ENCODE measurements at places on chromosomes 1 and 21. TPM values are rescaled to one million over a fixed set of nuclear protein-coding genes. Genes with fewer than 3 reads are reported as not detected.
A peak's percentile ranks its signal among the peaks of the same experiment; 100 is the strongest.

DNA sequence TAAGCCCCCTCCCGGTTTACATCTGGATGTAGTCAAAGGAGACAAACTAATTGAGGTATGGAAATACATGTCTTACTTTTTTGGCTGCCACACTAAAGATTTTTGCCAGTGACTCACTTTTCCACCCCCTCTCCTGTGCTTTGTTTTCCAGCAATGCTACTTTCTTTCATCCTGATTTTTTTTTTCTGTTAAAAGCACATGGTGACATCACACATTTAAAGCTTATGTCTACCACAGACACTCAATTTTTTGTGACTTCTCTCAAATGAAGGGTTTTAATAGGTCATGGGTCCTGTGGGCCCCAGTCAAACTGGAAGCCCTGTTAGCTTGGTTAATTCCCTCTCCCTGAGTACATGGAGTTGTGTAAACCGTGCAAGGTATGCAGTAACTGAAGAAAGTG, 2.2 kb downstream of the PPP1R8 start:
- no peak for DNase-seq

GRCh38 chr1:179794669-179795068, 51.6 kb downstream of the FAM163A start:
- no peak for DNase-seq

DNA sequence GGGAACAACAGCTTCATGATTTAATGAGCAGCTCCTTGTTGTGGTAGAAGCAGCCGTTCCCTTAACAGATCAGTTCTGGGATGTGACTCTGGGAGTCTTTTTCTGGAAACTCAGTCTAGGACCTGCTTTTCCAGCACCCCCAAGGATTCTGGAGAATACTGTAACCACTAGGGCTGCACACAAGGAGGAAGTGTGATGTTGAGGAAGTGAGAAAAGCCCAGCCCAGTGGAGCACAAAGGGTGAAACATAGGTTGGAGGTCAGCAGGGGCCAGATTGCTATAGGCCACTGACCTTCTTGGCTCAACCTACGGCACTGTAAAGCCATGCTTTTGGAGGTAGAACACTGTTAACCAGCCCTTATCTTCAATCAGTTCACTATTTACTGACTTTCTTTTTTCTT, 10.1 kb upstream of the PLA2G5 start:
- DNase-seq = no peak

Gene FCRL4
- polyA plus RNA-seq = not detected

DNA sequence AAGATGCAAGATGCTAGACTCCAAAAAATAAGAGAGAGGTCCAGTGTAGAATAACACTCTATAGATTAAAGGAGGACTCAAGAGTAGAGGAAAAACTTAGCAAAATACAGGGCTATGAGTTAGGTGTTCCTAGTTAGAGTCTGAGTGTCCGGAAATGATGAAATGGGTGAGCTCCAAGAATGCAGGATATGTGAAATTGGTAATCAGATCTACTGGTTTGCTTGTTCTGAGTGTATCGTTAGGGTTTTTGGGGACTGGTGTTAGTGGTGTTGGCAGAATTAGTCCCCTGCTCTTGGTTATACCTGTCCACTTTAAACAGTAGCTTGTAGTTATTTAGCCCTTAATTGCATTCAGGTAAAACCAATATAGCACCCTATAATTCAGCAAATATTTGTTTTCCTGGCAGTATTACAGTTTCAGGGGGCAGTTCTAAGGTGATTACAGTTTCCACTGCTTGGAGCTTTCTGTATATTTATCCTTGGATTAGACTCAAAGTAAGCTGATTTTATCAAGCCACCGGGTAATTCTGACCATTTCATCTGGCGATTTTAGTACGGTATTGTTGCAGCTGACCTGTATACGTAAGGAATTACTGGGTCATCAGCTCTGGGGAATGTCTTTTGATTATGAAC, 332.7 kb downstream of the CHRM3 start:
- DNase-seq = no peak

Gene TLR5
- polyA plus RNA-seq = 4.8 TPM

Gene ICOSLG
- 0.72 TPM for polyA plus RNA-seq

- DNase-seq = no peak
Measured at GRCh38 chr1:29912425-29912824, 676.1 kb downstream of the PTPRU start.

Gene UMODL1
- polyA plus RNA-seq = 0.02 TPM

DNA sequence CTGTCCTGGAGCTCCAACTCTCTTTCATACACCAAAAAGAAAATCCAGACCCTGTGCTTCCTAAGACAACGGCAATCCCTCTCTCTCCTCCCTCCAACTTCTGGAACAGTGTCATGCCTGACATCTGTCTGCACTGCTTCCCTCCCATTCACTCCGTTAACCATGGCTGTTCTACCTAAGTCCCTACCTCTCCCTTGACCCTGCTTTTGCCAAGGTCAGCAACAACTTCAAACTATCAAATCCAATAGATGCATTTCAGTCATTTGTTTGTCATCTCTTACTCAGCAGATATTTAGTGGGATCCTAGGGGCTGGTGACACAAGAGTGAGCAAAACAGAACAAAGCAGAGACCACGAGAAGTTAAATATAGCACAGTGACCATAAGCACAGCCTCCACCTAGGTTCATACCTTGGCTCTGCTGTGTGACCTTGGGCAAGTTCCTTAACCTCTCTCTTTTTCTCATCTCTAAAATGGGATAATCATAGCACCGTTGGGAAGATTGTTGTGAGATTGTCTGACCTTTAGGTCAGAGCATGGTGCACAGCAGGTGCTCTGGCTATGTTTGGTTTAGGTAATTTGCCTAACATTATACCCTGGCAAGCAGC, 88.9 kb downstream of the TMEM53 start:
- DNase-seq = no peak

Gene LY9
- not detected for polyA plus RNA-seq

Gene GBP5
- polyA plus RNA-seq = 0.16 TPM

DNA sequence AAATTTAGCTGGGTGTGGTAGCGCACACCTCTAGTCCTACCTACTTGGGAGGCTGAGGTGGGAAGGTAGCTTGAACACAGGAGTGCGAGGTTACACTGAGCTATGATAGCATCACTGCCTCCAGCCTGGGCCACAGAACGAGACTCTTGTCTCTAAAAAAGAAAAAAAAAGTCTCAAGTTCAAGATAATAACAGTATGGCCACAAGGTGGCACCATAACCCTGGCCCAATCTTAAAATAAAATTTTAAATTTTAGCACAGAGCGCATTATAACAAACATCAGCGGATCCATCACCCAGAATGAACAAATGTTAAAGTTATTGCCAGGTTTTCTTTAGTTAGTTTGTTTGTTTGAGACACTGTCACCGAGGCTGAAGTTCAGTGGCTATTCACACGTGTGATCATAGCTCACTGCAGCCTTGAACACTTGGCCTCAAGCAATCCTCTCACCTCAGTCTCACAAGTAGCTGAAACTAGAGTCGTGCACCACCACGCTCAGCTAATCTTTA, 2.9 kb upstream of the HTR6 start:
- DNase-seq = no peak

- DNase-seq = no peak
Measured at GRCh38 chr1:85933961-85934360, 222.6 kb downstream of the COL24A1 start.

DNA sequence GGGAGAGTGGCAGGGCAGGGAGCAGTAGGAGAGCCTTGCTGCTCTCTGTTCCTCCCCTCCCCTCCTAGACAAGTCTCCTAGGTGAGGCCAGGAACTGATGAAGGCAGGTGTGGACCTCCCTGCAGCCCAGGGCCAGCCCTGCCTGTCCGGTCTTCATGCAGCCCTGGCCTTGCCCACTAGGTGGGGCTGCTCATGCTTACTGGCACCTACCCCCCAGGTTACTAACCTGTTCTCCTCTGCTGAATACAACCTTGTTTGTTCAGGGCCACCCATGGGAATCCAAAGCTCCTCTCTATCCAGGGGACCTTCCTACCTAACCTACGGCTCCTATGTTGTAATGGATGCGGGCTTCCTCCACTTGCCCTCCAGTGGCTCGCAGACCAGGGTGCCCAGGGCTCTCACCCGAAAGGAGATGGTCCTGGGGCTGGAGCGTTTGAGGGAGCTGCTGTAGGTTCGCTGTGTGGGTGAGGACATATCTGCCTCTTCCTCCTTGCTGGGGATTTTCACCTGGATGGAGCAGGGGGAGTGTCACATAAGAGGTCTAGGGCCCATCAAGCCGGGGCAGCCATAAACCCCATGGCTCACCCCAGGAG, 7.9 kb upstream of the TNNT2 start:
- DNase-seq = peak; percentile 85

DNA sequence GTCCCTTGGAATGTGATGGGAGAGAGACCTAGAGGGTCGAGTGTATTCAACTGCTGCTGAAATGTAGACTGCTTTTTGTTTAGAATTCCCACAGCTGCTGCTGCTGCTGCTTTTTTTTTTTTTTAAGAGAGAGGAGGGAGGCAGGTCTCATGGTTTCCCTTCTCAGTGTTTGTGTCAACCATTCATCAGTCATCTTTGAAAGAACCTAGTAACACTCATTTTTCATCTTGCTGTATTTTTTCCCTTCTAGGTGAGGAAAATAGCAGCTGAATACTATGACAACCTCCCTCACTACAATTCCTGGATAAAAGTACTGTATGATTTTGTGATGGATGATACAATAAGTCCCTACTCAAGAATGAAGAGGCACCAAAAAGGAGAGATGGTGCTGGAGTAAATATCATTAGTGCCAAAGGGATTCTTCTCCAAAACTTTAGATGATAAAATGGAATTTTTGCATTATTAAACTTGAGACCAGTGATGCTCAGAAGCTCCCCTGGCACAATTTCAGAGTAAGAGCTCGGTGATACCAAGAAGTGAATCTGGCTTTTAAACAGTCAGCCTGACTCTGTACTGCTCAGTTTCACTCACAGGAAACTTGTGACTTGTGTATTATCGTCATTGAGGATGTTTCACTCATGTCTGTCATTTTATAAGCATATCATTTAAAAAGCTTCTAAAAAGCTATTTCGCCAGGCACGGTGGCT, 9.2 kb downstream of the DEGS1 start:
- DNase-seq = no peak

- no peak for DNase-seq
Measured at GRCh38 chr1:106613861-106614260, 442.6 kb upstream of the PRMT6 start.

Gene OR2G3
- not detected for polyA plus RNA-seq

Gene MAD2L2
- polyA plus RNA-seq = 27.0 TPM

DNA sequence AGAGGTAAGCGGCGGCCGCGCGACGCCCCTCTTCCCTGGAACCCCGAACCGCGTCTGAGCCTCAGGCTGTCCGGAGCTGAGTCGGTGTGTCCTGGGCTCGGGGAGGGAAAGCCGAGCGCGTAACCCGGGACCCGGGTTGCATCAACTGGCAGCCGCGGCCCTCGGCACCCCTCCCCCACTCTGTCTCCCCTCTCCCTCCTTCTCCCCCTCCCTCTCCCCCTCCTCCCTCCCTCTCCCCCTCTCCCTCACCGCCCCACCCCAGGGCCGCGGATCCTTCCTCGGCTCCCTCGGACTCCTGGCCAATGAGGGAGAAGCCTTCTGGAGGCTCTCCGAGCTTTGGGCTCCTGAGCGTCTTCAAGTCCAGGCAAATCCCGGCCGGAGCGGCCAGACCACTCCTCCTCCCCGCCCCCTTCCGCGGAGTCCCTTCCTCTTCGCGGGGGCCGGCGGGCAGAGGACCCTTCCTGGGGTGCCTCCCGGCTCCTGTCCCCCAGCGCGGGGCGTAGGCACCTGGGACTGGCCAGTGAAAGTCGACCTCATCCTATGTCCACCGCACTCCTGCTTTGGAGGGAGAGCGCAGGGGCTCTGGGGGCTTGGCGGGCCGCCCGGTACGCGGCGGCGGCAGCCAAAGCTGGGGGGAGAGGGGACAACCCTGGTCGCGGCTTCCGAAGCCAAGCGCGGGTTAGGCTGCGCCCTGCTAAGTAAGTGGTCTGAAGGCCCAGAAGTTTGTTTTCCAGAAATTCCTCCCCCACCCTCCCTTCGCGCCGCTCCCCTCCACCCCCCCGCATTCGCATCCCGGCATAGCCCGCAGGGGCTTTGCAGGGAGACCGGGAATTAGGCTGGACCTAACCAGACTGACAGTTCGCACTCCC, 850 bp downstream of the SESN2 start:
- DNase-seq = peak; percentile 90

Gene FAM151A
- polyA plus RNA-seq = 0.21 TPM

GRCh38 chr1:235131961-235132360, 3.3 kb upstream of the TOMM20 start:
- no peak for DNase-seq

Gene NBPF15
- 27.9 TPM for polyA plus RNA-seq

DNA sequence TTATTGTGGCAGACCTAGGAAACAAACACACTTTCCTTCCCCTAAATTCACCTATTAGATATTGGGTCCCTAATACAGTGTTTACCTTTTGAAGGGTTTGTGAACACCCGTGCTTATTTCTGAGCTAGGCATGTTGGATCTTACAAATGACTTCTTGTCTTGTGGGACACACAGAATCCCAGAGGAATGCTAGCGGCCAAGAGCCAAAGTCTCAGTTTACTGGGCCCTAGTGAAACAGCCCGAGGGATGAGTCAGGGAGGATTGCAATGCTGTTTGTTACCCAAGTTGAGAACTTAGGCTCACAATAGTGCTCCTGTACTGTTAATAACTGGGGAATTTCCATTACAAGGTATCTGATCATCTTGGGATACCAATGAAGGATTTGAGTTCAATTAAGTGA, 100.1 kb upstream of the AKT3 start:
- no peak for DNase-seq

GRCh38 chr1:156372265-156372586, 3.2 kb downstream of the RHBG start:
- no peak for DNase-seq

Gene NCF2
- polyA plus RNA-seq = 5.0 TPM

- no peak for DNase-seq
Measured at GRCh38 chr1:211876851-211877590, 46.5 kb upstream of the LPGAT1 start.

Gene LRRC53
- not detected for polyA plus RNA-seq

GRCh38 chr1:234683127-234683860, 73.3 kb upstream of the IRF2BP2 start:
- no peak for DNase-seq

GRCh38 chr1:25654109-25654660, 37.6 kb downstream of the MAN1C1 start:
- DNase-seq = no peak

GRCh38 chr1:18849261-18849711, 10.2 kb downstream of the TAS1R2 start:
- peak; percentile 24 for DNase-seq

- no peak for DNase-seq
Measured at GRCh38 chr1:166876540-166876838, 425 bp upstream of the TADA1 start.

- peak; percentile 62 for DNase-seq
Measured at GRCh38 chr21:44931501-44932407, 8.1 kb upstream of the SLX9 start.

DNA sequence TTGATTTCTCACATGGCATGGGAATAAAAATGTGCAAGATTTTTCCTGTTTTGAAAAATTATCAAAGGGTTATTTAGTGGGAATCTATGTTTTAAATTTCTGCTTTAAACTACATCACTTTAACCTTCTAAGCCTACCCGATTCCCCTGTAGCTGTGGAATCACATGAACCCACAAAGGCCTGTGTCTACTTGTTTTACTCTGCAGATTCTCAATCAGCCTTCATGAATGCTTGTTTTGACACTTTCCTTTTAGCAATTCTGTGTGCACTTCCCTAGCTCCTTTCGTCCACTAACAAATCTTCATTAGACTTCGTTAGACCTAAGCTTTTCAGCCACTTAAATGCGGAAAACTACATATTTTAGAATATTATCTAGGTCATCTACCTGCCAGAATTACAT, 56.0 kb upstream of the C1orf21 start:
- no peak for DNase-seq

- no peak for DNase-seq
Measured at GRCh38 chr21:38244885-38245869, 11.6 kb upstream of the KCNJ15 start.
